ENCODE measurements at places on chromosomes 5 and 9. TPM values are rescaled to one million over a fixed set of nuclear protein-coding genes. Genes with fewer than 3 reads are reported as not detected.
A peak's percentile ranks its signal among the peaks of the same experiment; 100 is the strongest.

DNA sequence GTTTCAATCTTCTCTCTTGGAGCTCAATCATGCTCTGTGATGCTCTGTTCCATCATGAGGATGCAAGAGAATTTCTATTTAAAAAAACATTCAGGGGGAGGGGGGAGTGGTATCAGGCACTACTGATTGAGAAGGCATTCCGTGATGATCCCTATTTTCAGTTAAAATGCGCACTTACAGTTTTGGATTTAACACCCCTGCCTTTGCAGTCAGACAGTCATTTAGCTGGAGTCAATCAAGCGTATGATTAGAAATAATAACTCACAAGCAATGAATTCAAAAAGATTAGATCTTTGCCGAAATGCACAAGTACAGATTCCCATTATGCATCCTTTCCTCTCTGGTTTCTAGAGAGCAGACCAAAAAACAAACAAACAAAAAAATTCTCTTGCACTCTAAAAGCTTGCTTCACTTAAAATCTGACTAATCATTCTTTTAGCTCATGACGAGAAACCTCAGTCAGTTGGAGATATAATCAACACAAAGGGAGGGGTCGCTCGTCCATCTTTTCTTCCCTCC is 55.4 kb downstream of the EFNA5 start:
- DNase-seq: no peak

GRCh38 chr9:77811832-77812231 is 163.7 kb upstream of the GNA14 start:
- no peak for DNase-seq

DNA sequence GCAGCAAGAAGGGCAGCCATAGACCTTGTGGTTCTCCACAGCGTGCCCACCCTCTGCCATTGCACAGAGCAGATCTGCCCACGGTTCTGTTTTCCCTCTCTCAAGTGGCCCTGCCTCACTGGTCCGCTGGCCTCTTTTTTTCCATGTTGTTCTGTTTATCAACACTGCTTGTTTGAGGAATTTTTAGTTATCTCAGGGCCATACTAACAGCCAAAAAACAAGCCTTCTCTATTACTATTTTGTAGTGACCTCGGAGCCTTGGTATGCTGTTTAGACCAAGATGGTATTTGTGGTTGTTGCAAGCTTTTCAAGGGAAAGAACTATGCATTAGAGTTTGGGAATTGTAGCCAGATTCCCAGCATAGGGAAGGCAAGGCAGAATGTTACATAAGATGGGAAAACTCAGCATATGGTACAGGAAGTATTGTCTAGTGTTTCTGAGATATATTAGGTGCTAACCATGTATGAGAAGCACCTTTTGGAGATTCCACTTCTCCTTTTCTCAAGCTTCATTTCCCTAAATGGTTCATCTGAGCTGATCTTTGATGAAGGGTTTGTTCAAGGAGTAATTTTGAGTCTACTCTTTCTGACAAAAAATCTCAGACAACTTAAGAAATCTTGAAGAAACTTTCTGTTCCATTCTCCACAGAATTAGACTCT is 54.3 kb downstream of the NUP214 start:
- DNase-seq: no peak

DNA sequence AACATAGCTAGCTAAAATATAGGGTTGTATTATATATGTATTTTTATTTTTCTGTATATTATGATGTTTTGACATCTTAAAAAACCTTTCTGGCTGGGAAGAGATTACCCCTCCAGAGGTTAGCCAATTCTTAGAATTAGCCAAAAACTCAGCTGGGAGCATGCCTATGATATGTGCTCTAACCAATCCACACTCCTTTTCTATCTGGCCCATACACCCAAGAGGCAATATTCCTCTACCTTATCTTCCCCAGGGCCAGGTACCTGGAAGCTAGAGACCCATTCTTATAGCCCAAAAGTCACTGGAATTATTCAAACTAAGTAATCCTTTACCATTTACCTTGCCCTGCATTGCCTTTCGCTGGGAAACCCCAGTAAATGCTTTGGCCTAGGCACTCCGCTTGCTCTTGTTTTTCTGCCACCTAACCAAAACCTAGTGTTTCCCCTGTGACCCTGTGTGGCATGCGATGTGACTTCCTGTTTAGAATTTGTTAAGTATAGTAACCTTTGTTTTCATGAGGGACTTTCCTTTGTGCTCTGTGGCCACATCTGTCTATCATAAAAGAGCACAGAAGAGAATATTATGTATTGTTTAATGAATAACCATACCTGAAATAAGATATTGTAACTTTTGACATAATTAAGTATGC is 37.4 kb downstream of the CSNK1G3 start:
- DNase-seq: no peak

- DNase-seq: peak; percentile 87
Measured at GRCh38 chr5:138336952-138337684, 948 bp upstream of the FAM53C start.

- DNase-seq: no peak
Measured at GRCh38 chr5:141506381-141507155, 17.7 kb downstream of the PCDHGC5 start.

- no peak for DNase-seq
Measured at GRCh38 chr5:127814588-127814973, 111.4 kb downstream of the CCDC192 start.

DNA sequence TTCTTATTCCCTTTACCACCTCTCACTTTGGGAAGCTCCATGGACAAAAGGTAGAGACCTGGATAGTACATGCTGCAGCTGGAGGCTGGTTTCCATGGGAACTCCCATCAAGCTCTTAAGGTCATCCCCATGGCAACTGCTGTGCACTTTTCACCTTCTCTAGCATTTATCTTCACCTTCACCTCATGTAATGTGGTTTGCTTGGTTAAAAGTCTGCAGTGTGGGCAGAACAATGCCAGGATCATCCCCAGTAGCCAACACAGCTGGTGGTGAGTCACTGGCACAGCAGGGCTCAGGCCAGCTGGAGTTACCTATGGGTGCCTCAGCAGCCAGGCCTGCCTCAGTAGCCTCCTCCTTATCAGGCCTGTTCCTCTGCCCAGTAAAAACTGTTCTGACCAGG is 210.5 kb downstream of the GRIA1 start:
- no peak for DNase-seq

GRCh38 chr9:133334161-133334560 is 1.8 kb downstream of the SURF6 start:
- no peak for DNase-seq

- DNase-seq: no peak
Measured at GRCh38 chr9:133117271-133118178, 3.5 kb downstream of the RALGDS start.

DNA sequence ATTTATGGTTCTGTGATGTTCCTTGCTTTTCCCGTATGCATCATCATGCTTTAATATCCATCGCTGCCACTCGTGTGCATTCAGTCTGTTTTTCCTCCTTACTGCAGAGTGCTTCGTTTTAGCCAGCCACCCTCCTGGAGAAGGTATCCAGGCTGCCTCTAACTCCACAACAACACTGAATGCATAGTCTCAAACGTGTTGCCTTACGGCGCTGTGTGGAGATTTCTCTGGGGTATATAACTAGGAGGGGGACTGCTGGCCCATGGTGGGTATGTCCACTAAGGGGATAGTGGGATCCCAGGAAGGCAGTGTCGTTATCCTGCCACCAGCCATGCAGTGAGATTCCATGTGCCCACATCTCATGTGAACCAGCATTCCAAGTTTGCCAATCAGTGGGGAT is 16.4 kb downstream of the BTNL9 start:
- DNase-seq: no peak

GRCh38 chr5:147547730-147548129 is 37.9 kb upstream of the DPYSL3 start:
- no peak for DNase-seq

Gene BICD2
- 31.5 TPM for polyA plus RNA-seq

Gene SPATA31A3
- polyA plus RNA-seq: not detected

Gene SLCO6A1
- polyA plus RNA-seq: not detected

Gene BAAT
- 0.47 TPM for polyA plus RNA-seq

Gene RASEF
- 6.5 TPM for polyA plus RNA-seq

Gene OR1Q1
- not detected for polyA plus RNA-seq

Gene QRFP
- polyA plus RNA-seq: 0.56 TPM

Gene FAM221B
- 0.12 TPM for polyA plus RNA-seq

Gene SPACA9
- 8.9 TPM for polyA plus RNA-seq

Data from renal pelvis (tissue), 12 donors.